ENCODE measurements at places on chromosomes 5 and 9.
A peak's percentile ranks its signal among the peaks of the same experiment; 100 is the strongest.

GRCh38 chr5:59241119-59241518, 652.4 kb downstream of the PDE4D start:
- DNase-seq: no peak

DNA sequence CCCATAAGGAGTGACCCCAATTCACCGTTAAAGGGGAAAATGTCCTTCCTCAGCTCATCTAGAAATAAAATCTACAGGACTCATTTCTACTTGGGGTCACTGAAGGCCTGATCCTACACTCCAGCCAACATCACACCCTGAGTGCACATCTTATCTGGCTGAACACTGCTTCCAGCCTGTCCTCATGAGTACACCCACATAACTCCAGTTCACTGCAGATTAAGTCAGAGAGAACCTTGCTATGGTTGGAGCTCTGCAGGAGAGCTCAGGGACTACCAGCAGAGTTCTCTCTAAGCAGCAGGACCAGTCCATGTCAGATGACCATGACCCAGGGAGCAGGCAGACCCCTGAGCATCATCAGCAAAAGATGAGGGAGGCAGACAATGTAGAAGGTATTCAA, 126.9 kb upstream of the MAP3K1 start:
- DNase-seq: no peak

DNA sequence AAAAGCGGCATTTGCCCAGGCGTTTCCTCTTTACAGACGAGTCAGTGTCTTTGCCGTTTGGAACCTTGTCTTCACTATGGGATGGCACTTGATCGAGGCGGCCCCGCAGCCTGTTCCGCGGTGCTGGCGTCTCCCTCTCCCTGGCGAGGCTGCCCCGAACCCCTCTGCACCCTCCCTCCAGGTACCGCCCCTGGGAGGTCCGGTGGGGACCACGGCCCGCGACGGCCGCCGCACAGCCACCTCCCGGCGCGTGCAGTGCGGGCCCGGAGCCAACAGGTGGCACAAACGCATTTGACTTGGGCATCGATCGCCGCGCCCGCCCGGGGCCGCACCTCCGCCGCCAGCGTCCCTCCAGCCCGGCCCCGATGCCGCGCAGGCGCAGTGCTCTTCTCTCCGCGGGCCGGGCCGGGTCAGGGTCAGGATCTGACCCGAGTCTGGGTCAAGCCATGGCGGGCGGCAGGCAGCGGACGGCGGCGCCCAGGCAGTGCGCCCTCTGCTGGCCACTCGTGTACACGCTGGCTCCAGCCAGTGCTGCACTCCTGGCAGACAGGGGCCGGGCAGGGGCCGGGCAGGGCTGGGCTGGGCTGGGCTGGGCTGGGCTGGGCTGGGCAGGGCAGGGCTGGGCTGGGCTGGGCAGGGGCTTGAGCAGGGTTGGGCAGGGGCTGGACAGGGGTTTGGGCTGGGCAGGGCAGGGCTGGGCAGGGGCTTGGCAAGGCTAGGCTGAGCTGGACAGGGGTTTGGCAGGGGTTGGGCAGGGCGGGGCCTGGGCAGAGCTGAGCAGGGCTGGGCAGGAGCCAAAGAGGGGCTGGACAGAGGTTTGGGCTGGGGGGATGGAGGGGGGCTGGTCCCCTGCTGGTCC, 155.8 kb upstream of the IRX4 start:
- peak; percentile 68 for DNase-seq

DNA sequence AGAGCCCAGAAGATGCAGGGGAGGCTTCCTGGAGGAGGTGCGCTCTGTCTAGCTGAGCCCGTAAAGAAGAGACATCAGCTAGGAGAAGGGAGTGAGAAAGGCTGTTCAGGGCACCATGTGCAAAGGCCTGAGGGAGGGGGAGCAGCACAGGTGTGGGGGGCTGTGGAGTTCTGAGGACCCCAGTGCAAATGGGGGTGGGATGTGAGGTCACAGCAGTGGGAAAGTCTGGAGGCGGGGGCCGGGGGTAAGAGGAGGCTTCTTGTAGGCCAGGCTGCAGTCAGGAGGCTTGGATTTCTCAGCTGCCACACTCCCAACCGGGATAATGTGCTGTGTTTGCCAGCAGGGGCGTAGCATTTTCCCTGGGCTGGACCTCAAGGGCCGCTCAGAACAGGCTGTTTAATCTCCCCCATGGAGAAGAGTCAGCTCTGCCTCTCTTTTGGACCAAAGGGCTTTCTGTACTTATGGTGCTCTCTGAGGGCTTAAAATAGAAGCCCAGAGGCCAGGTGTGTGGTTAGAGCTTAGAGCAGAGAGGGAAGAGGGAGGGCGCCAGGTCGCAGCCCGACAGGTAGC, 5.7 kb downstream of the NEURL1B start:
- DNase-seq: peak; percentile 51

DNA sequence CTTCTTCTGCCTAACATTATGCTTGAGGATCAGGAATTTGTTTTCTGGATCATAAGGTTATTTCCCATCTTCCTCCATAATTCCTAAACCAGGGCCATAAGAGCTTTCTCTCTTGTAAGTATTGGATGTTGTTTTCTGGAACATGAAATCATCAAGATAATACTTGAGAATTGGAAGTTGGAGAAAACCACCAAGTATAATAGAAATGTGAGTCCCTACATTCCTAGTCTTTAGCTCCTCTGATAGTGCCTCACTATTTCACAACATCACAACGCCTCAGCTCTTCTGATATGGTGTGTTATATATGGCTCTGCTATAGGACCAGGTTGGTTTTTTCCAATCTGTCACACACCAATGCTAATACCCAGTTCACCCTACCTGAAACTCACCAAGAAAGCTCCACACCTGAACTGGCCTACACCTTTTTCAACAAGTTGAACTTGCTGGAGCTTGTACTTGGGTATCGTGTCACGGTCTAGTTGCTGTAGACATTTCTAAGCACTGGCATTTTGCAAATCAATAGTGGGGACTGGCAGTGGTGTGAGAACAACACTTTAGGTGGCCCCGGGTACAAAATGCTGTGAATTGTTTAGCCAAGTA, 141.1 kb downstream of the ACTBL2 start:
- DNase-seq: no peak

- DNase-seq: no peak
Observed at GRCh38 chr5:43623048-43623680, 20.2 kb downstream of the NNT start.

DNA sequence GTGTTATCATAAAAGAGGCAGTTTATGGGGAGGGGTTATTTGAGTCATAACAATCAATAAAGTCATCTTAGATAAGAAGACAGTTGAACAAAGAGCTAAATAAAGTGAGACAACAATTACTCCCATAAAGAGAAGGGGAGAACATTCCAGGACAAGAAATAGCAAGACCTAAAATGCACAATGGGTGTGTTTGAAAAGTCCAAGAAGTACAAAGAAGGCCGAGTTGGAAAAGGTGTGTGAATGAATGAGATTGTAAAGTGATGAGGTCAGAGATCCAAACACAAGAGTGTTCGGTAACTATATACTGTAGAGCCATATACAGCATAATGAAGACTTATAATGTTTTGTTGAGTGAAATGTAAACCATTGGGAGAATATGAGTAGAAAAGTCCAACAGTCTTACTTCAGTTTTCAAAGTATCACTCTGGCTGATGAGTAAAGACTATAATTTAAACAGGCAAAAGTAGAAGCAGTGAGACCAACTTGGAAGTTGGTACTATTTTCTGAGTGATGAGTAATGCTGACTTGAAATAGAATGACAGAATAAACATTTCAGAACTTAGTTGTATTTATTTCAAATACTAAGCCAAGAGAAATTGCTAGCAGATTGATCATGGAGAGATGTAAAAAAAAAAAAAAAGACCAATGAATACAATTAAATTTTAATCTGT, 868.7 kb upstream of the CDH9 start:
- DNase-seq: no peak

GRCh38 chr5:124745928-124746915, at the start of gene ZNF608:
Gene ZNF608, minus strand, starts transcription at chr5:124746639. Its CDS starts 1,650 bp downstream, at chr5:124744989.
- DNase-seq: no peak

DNA sequence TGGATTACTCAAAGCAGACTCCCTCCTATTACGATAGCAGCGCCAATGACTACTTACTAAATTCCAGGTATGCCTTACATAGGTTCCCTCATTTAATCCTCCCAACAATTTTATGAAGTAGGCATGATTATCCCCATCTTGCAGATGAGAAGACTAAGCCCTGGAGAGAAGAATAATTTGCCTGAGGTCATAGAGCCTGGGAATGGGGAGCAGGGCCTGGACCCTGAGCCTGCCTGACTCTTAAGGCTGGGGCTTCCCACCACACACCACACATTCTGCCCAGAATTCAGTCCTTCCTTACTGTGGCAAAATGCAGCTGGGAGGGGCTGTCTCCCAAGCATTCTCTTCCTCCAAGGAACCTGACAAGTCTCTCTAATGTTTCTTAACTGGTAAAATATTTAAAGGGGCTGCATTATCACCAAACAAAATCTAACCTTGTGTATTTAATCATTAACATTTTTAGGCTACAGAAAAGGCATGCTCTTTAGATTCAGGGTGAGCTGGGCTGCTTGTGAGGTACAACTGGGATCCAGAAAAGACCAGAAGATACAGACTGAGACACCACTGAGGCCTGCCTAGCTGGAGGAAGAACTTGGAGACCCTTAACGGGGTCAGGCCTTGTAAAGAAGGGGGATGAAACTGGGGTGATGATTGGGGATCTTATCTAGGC, 26.1 kb downstream of the LHFPL2 start:
- DNase-seq: no peak

GRCh38 chr5:172637110-172637580, 3.9 kb upstream of the NEURL1B start:
- DNase-seq: no peak

All from HuH-7 (cell line).